Hematopoietic multipotent progenitor cell treated with erythropoietin and hydrocortisone succinate and interleukin-3 and kit ligand, for 15 days (in vitro differentiated cells): ENCODE measurements at places on chromosomes 6 and 20.

GRCh38 chr20:227439-228105 lies 514 bp downstream of the DEFB129 start:
- DNase-seq, result no peak

DNA sequence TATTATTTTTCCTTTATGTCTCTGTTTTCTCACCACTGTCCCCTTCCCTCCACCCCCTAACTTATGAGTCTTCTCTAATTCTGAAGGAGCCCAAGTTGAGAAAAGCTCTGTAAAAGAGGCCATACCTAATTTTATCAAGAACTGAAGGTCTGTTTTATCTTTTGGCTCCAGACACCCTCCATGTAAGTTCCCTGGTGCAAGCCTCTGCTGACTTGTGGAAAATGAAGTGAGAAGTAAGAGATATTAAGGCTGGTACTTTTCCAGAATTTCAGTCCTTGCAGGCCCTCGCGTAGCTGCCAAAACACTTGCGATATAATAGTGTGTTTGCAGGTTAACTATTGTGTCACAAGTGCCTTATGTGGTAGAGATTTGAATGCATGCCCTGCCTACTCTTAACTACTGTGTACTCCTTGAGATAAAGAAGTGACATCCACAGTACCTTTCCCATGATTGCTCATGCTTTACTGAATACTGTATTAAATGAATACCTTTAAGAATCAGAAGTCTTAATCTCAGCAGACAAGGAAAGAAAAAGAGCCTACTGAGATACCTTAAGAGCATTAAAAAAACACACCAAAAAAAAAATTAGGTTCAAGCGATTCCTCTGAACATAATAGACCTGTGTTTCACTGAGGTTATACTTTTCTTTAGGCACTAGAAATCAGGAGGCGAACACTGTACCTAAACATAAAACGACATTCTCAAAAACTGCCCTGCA lies 143.6 kb upstream of the ZNF184 start:
- DNase-seq, result no peak

GRCh38 chr6:20631549-20631924 lies 97.3 kb downstream of the CDKAL1 start:
- no peak for DNase-seq

GRCh38 chr6:80003826-80004172 lies 650 bp upstream of the TTK start:
- no peak for DNase-seq

DNA sequence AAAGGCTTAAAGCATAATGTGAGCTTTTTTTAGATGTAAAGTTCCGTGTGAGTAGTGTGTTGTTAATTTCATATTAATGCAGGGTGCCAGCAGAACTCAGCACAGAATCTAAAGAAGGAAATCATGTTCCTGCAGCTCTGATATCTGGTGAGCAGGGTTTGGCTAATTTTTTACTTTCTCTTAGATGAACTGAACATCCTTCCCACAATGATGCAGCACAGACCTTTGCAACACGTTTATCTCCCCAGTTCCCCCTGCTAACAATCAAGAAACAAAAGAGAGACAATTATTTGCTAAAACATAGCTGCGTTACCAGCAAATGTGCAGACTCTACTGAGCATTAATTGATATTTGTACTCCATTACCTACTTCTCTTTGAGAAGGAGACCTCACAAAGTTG lies 39.1 kb upstream of the ATXN1 start:
- no peak for DNase-seq

DNA sequence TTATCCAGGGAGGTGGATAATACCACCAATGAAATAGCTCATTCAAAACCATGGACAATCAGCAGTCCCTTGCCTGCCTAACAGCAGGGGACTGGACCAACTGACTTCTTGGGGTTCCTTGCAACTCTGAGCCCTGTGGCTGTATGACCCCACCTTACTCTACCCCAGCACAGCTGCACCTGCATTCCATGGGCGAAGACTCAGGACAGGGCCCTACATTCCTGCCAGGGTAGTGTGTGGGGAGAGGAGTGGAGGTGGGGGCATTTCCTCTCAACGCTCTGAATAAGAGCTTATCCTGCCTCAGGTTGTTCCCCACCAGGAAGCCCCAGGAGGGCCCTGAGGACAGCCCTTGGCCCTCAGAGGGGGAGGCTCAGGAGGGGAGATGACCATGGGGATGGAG lies 30.8 kb upstream of the HMGA1 start:
- DNase-seq, result no peak

DNA sequence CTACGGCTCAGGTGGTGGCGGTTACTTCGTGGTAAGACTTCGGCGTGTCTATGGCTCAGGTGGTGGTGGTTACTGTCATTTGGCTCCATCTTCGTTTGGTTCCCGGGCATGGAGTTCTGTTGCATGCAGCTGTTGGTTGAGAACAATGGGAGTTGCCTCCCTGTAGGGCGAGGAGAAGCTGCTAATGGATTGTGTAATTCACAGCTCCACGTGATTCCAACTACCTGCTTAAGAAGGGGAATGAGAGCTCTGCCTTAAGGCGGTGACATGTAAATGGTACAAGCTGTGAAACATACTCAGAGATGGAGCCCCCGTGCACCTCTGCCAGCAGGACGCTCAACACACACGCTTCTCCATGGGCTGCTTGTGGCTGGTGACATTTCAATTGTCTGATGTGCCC lies 12.4 kb upstream of the DACT2 start:
- no peak for DNase-seq

- DNase-seq, result no peak
Measured at GRCh38 chr6:144955392-144955791, 670.3 kb downstream of the UTRN start.

GRCh38 chr20:33674294-33675135 lies at the start of gene NECAB3:
Gene NECAB3 (minus strand): TSS chr20:33674428. CDS start chr20:33674352, 76 bp downstream.
- peak; percentile 63 for DNase-seq

GRCh38 chr6:90393232-90393884 lies 96.7 kb upstream of the BACH2 start:
- DNase-seq, result peak; percentile 47

DNA sequence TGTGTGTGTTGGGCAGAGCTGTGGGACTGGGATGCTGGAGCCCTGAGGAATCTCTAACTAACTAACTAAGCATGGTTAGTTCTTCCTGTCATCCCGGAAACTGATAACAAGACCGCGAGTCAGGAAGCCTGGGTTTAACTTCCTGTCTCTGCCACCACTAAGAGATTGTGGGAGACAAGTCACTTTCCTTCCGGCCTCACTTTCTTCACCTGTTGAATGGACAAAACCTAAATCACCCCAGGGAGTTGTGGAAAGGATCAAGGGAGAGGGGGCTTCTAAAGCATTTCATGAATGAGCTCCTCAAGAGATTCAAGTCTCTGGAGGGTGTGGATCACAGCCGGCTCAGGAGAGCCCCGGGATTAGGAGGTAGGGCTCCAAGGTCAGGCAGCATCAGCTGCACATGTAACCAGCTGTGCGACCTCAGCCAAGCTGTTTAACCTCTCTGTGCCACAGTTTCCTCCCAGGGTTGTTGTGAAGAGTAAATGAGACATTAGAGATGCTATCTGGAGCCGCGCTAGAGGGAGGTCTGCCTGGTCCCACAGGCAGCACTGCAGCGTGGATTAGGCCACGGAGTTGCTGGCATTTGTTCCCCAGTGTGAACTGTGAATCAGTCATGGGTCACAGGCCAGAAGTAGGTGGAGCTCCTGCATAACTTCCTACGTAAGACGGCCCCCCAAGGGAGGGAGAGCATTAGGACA lies 105.1 kb downstream of the TOX2 start:
- DNase-seq, result no peak

- no peak for DNase-seq
Measured at GRCh38 chr6:36139431-36139830, 9.1 kb downstream of the MAPK13 start.

- DNase-seq, result no peak
Measured at GRCh38 chr6:108671175-108671574, 110.5 kb downstream of the FOXO3 start.
